ENCODE measurements at places on chromosomes 2 and 18. TPM values are rescaled to one million over a fixed set of nuclear protein-coding genes. Genes with fewer than 3 reads are reported as not detected.

- no peak for DNase-seq
Measured at GRCh38 chr18:44516450-44516849, 164.2 kb upstream of the SETBP1 start.

DNA sequence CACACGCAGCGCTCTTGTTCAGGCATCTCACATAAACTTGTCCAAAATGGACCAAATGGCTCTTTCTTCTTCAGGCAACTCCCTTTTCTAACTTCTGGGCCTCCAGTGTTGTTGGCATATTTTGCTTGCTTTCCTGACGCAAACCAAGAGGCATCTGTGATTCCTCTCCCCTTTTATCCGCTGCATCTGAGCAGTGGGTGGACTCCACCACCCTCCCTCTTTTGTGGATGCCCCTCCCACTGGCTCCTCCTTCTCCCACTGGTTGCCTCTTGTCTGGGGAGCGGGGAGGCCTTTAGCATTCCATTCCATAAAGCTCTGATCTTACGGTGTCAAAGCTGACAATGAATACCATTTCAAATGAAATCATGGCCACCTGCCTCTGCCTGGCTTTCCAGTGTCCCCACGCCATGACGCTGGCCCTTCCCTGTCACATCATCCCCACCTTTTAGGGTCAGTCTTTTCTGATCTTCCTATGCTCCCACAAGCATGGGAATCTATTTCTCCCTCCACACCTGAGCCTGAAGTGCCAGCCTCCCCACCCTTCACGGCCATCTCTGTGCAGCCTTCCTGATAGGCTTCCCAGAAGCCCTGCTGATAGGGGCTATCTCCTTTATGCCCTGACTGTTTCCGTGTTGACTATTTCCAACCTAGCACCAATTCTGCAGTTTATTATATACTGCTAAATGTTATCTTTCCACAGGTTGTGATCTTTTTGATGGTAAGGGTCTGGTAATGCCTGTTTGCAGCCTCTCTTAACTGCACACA lies 51.5 kb downstream of the RPL37A start:
- no peak for DNase-seq

The OSR1 gene
- total RNA-seq = 8.6 TPM

The PID1 gene
- 10.4 TPM for total RNA-seq

The UGT1A3 gene
- not detected for total RNA-seq

The SLC4A5 gene
- total RNA-seq = 1.1 TPM

The FAM237A gene
- total RNA-seq = 0.60 TPM

The NT5C1B gene
- not detected for total RNA-seq
